AG08396 (cell line): ENCODE measurements at places on chromosomes 12 and 14.
A peak's percentile ranks its signal among the peaks of the same experiment; 100 is the strongest.

DNA sequence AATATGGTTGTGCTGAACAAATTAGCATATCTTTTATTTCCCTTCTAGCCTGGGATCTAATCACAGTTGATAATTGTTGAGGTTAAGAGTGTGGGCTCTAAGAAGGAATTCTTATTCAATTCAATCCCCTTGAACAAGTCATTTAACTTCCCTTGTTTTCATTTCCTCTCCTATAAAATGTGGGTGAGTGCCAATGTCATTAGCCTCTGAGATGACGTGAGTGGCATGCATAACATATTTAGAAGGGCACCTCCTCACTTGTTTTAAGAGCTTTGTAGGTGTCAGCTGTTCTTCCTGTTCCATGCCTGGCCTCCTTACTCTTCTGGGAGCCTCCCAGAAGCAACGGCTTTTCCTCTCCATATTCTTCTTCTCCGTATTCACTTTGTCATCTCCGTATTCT is 155.4 kb upstream of the NEDD1 start:
- no peak for DNase-seq

GRCh38 chr12:84603484-84604248 is 308.9 kb downstream of the SLC6A15 start:
- no peak for DNase-seq

DNA sequence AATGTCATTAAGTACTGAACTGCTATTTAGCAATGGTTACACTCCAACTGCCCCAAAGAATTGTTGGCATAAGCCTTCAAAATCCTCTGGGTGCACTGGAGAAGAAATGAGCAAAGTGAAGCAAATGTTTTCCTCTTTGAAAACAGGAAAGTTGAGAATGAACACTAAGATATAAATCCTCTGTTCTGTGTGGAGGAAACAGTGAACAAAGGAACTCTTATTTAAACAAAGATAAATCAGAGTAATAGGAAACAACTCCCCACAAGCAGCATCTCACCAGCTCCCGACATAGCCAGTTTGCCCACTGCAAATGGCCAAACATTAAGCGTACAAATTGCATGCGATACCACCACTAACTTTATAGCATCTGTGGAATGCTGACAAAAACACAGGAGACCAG is 54.0 kb downstream of the BCAT1 start:
- DNase-seq = no peak

DNA sequence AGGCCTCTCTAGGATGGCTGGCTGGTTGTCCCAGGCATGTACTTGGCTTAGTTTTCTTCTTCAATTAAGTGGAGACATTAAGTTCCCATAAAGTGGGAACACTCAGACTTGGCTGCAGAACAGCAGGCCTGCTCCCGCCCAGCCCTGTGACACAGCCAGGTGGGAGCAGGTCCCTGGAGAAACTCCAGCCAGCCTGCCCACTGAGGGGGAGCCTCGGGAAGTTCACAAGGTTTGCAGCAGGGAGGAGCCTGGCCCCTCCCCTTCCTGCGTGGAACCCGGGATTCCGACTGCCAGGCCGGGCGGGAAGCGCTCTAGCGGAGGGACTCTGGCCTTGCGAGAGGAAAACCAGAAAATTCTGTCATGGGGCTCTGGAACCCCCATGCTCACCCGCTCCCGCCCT is 98.3 kb upstream of the EVL start:
- DNase-seq = no peak

DNA sequence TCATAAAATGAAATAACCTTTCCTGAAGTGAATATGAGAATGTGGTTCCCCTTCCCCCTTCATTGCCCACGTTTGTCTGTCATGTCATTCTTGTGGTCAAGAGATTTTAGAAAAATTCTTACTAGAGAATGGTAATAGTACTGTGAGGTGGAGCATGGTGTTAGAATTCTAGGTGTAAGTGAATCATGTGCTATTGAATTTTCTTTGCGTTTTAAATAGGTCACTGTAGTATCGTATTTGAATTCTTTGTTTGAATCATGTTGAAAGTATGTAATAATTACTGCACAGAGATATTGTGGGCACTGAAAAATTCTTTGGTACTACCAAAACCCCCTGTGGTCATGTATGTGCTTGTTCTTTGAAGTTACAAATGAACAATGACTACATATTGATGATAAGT is 49.9 kb downstream of the FUT8 start:
- peak; percentile 26 for DNase-seq

GRCh38 chr12:102883204-102883799 is 33.7 kb downstream of the PAH start:
- peak; percentile 32 for DNase-seq

GRCh38 chr14:23481979-23482822 is 12.7 kb downstream of the NGDN start:
- DNase-seq = no peak

GRCh38 chr14:22333422-22334274 is 255.4 kb downstream of the DAD1 start:
- DNase-seq = peak; percentile 30

DNA sequence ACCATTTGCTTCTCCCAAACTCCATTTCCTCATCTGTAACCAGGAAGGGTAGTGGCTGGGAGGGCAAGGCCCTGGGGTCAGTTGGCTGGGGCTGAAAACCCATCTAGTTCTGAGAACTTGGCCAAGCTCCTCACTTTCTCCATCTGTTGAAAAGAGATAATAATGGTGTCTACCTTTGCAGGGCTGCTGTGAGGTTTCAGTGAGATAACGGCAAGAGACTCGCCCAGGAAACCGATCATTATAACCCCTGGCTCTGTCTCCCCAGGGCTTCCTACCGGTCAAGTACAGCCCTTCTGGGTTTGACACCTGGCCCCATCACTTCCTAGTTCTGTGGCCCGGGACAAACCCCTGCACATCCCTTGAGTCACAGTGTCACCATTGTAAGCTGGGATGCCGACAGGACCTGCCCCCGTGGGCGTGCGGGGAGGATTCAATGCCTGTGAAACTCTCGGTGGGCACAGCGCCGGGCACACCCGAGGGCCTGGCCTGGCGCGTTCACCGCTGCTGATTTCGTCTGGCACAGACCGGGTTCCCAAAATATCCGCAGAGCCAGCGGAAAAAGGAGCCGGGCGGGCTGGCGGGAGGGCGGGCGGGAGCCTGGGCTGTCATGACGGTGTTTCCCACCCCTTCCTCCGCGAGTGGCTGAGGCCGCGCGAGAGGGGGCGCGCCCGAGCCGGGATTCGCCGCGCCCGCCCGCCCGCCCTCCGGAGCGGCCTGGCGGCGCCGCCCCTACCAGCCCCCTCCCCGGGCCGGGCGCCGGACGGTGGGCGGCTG is 4.4 kb downstream of the KMT5A start:
- DNase-seq = peak; percentile 92

- DNase-seq = no peak
These were observed 32.1 kb downstream of the ZFYVE26 start for GRCh38 chr14:67784244-67784823.

DNA sequence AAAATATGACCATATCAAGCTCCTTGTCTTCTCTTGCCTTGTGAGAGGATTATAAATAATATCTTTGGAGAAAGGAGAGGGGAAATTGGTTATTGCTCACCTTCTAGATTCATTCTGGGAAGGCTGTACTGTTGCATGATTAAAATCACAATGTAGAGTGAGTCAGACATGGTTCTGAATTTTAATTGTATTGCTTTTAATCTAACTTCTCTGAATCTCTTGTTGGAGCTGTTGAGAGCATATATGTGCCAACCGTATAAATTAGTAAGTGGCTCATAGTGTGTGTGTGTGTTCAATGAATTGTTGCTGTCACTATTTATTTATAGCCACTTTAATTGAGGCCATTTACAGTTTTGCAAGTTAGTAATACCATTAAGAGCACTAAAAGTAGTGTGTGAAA is 56.1 kb downstream of the KCNJ8 start:
- DNase-seq = no peak

- no peak for DNase-seq
These were observed 30.3 kb upstream of the FOXN3 start for GRCh38 chr14:89447182-89447944.

DNA sequence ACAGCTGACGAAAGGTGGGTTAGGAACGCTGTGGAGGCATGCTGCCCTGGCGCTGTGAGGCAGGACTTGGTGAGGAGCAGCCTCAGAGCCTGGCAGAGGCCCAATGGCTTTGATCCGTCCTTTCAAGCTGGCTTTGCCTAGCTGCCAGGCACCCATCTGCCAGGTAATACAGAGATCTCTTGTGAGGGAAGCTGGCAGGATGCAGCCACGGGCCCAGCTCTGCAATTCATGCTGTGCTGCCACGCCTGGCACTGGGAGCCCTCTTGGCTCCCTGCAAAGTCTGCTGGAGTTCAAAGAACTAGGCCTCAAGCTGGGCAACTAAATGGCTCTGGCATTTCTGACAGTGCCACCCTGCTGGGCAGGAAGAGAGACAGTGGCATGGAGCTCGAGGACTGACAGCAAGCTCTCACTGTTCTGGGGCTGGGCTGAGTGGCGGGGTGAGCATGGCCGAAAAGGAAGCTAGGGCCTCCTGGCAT is 18.7 kb downstream of the IQSEC3 start:
- DNase-seq = no peak

DNA sequence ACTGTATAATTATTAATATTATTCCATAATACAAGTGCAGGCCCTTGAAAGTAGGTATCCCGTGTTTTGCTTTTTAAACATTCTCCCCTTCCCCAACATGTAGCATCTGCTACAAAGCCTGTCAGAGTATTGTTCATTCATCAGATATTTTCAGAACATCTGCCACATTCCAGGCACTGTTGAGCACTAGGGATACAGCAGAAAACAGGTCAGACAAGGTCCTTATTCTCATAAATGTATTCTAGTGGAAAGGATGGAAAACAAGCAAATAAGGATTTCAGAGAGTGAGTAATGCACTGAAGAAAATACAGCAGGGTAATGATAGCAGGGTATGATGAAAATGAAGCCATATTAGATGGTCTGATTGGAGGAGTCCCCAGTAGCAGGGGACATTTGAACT is 3.8 kb downstream of the ERP29 start:
- DNase-seq = no peak

- DNase-seq = peak; percentile 62
These were observed 15.1 kb downstream of the NDUFA9 start for GRCh38 chr12:4663971-4664505.

DNA sequence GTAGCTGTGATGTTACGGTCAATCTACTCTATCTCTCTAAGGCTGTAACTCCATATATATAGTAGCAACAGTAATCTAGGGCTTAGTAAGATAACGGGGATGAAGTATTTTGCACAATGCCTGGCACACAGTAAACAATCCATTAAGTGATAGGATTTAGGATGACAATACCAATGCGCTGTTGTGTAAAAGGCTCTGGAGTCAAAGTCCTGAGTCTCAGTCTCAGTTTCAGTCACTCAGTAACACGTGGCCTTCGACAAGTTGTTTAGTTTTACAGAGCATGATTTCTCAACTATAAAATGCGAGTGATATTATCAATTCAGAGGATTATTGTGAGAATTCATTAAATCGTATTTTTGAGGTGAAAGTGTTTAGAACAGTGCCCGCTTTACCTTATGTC is 162.4 kb downstream of the GARIN6 start:
- no peak for DNase-seq

- no peak for DNase-seq
These were observed 159.3 kb downstream of the CAND1 start for GRCh38 chr12:67428431-67428830.

DNA sequence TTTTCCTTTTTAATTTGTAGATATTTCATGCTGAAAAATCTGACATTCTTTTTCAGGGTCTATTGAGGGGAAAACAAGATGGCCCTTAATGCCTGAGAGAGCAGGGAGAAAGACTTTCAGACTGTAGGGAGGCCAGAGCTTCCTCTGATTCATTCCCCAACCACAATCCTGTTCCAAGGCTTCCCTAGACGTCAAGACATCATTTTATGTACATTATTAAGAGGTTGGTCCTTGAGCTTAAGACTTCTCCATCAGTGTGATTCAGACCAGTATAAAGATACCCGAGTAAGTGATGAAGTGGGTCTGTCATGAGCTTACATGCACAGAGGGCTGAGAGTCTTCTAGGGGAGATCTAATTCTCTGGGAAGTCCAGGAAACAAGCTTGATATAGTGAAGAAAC is 57.3 kb downstream of the AVPR1A start:
- no peak for DNase-seq

GRCh38 chr12:109804820-109805761 is 28.1 kb downstream of the TRPV4 start:
- DNase-seq = peak; percentile 88

- DNase-seq = no peak
These were observed 1119.7 kb downstream of the VRK1 start for GRCh38 chr14:97916669-97917568.

GRCh38 chr12:2023365-2023764 is 19.1 kb upstream of the DCP1B start:
- no peak for DNase-seq

DNA sequence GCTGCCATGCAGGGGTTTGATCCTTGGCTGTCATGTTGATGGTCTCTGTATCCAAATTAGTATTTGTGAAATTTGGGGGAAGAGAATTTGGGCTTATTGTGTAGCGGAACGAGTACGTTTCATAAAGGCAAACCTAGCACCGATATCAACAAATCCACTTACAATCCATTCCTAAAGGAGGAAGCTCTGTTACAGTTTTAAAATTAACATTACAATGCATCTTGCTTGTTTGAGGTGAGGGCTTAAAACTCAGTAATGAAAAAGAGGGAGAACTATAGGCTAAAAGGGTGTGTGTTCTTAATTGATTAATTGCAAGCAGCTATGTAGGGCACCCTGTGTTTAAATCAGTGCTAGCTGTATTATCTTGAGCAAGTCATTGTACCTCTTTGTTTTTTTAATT is 13.7 kb downstream of the RASSF3 start:
- no peak for DNase-seq

- DNase-seq = no peak
These were observed 20.7 kb downstream of the RBM19 start for GRCh38 chr12:113945174-113946173.

DNA sequence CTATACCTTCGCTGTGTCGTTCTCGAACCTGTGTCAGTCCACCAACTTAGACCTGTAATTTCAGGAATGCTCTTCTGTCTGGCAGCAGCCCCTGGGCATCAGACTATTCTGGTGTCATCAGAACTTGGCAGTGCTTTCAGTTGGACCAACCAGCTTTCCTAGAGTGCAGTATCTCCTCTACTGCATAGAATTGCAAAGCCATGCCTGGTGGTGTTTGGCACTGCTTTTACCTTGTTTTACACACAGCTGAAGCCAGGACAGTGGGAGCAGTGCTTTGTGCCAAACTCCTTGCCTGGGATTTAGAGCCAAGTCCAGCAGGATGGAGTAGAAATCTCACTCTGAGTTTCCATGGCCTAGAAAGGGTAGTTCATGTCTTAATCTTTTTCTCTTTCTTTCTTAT is 1.5 kb downstream of the FLVCR2 start:
- no peak for DNase-seq

GRCh38 chr12:56086608-56087007 is 6.6 kb downstream of the ERBB3 start:
- no peak for DNase-seq

- peak; percentile 30 for DNase-seq
These were observed 1.1 kb upstream of the BCL11B start for GRCh38 chr14:99272899-99273765.

- peak; percentile 11 for DNase-seq
These were observed 5.8 kb upstream of the LRP10 start for GRCh38 chr14:22865424-22866405.
